NCI-H2029 (cell line): ENCODE measurements at places on chromosomes 2 and 18.

DNA sequence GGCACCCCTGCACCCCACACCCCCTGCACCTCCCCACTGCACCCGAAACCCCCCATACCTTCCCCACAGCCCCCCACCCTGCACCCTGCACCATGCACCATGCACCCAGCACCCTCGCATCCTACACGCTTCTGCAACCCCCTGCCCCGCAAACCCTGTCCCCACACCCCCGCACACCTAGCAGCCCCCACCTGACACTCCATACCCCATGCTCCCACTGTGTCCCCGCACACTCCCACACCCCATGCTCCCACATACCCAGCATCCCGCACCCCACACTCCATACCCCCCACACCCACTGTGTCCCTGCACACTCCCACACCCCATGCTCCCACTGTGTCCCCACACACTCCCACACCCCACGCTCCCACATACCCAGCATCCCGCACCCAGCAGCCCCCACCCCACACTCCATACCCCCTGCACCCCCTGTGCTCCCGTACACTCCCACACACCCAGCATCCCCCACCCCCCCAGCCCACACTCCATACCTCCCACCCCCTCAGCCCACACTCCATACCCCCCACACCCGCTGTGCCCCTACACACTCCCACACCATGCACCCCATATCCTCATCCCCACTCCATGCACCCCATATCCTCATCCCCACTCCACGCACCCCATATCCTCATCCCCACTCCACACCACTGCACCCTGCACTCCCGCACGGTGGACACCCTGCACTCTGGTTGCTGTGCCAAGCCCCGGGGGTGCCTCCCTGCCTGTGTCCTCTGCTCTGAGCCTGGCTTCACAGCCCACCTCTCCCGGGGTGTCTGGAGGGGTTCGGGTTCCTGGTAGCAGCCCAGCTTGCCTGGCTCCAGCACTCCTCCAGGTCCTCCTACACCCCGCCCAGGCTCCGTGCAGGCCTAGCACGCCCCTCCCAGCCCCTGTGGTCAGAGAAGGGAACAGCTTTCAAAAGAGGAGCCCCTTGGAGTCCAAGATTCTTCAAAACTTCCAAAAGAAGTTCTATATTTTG lies 93.9 kb upstream of the CTDP1 start:
- DNase-seq: no peak

GRCh38 chr18:46677611-46678010 lies 20.6 kb upstream of the LOXHD1 start:
- DNase-seq: no peak

DNA sequence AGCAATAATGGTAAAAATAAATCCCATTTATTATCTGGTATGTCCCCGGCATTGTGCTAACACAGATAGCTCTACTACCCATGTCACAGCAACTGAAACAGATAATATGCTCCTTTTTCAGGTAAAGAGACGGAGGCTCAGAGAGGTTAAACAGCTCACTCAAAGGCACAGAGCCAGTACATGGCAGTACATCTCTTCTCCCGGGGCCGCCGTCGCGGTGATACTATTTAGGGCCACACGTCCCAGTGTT lies 693 bp upstream of the PDK1 start:
- DNase-seq: no peak

GRCh38 chr2:177275743-177276055 lies 11.2 kb upstream of the NFE2L2 start:
- no peak for DNase-seq

DNA sequence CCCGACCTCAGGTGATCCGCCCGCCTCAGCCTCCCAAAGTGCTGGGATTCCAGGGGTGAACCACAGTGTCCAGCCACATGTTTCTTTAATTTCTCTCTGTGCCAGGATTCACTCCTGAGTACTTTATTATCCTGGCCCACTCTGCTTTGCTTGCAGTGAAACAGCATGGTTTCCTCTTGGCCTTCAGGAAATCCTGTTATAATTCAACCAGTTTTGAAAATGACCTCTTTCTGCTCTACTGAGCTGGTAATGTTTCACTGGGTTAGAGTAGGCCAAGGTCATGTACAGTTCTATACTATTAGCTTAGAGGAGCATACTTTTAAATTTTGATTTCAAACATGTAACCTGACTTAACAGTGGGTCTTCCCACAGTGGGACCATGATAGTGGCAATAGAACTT lies 90.6 kb upstream of the PELI1 start:
- no peak for DNase-seq

DNA sequence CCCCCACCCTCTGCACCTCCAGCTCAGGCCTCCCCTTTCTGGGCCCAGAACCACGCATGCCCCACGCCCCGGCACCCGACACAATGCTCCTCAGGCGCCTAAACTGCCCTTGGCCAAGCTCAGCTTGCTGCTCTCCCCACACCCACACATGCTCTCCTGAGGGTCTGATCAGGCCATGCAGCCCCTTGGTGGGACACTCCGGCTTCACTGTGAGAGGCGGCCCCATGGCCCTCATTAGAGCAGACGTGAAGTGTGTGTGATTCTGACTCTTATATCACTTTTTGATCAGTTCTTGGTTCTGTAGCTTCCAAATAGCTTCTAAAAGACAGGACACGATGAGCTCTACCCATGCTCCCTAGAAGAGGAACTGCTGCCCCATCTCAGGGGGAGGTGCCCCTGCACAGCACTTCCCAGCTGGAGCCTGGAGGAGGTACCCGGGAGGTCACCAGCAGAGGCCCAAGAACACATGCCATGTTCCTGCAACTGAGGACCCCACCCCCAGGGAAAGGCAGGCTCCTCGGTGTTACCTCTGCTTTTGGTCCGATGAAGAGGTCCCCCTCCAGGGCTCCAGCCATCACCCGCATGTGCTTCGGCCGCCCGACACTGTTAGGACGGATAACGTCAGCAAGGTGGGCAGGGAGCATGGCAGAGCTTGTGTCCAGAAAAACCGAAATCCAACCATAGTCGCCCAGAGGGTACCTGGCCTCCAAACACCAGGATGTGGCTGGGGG lies 3.6 kb downstream of the ACTR1B start:
- no peak for DNase-seq

- no peak for DNase-seq
These were observed 352.5 kb downstream of the ARHGAP15 start for GRCh38 chr2:143481733-143482132.

DNA sequence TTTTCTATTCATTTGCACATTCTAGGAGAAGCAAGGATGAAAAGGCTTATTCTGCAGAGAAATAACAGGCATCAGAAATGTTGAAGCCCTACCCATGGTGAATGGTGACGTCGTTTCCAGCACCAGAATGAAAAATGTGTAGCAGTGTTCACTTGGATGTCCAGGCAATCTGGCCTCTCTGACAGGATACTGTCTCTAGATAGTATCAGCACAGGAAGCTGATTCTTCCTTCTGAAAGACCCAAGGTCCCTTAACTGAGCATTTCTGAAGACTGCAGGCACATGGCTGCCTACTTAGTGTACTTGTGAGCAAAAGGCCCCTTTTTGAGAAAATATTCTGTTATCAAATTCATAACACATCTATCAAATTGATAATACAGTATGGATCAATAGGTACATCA lies 234.1 kb downstream of the XIRP2 start:
- no peak for DNase-seq

DNA sequence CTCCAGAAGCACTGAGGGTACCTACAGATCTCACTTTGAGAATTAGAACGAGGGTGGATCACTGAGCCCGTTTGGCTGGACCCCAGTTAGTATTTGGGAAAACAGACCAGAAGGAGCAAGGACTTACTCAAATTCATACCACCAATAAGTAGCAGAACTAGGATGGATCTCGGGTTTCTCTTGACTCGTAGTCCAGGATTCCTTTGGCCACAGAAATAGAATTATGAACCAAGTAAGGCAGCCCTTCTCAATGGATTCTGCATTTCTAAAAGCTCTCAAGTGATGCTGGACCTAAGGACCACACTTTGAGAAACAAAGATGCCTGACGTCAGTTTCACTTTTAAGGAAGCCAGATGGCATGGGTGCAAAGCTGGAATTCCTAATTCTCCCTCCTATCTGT lies 153.0 kb downstream of the KLHL29 start:
- no peak for DNase-seq

- DNase-seq: no peak
These were observed 275.9 kb upstream of the TCF4 start for GRCh38 chr18:55863876-55864275.

DNA sequence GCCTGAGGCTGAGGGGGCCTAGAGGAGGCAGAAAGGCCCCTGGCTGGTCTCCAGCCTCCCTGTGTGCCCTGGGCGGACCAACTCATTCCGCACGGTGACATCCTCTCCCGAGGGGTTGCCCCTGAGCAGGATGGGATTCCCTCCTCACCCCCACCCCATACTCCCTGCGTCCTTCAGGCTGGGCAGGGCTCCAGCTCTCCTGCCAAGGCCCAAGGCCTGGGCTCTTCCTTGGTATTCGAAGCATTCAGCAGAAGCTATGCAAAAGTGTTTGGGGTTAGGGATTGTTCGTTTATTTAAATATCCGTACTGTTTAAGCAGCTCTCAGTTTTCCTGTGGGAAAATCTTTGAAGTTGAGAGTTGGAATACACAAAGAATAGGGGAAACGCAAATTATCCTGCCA lies 113.1 kb upstream of the RAB12 start:
- DNase-seq: no peak

DNA sequence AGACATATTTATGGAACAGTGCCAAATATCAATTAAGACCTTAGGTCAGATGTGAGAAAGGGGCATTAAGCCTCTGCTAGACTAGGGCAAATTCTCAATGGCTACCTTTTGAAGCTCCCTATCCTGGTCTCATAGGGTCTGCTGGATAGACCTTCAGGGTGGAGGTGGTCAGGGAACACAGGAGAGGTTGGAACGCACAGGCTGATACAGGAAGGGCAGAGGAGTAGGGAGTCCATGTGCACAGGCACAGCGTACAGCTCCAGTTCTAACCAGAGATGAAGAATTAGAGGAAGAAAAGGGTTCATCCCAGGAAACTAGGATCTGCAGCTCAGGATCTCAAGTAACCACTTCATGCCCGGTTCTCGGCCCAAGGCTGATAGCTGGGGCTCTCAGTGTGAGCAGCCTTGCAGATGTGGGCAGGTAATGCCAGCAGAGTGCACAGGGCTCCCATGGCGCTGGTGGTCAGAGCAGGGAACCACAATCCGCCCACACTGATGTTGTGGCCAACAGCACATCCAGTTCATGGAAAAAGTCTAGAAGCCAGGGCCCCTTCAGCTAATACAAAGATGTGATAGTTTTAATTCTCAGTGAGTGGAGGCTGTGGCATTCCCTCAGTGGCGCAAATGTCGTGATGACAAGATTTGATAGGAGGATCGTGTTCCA lies 3.4 kb upstream of the EVA1A start:
- no peak for DNase-seq

DNA sequence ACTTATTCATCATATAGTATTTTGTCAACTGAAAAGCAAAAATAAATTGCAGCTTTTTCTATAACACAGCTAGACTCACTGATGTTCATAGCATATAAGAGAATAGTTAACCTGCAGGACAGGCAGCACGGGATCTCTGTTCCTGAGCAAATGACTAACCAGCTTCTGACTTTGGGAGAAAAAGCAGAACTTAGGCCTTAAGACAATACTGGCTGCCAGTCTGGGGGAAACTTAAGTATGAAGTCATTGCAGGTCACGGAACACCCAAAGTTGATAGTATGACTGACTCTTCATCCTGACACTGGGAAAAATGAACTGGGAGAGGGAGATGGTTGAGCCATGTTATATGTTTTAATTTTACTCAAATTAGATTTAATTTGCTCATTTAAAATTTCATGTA lies 113.0 kb downstream of the DPP4 start:
- no peak for DNase-seq

DNA sequence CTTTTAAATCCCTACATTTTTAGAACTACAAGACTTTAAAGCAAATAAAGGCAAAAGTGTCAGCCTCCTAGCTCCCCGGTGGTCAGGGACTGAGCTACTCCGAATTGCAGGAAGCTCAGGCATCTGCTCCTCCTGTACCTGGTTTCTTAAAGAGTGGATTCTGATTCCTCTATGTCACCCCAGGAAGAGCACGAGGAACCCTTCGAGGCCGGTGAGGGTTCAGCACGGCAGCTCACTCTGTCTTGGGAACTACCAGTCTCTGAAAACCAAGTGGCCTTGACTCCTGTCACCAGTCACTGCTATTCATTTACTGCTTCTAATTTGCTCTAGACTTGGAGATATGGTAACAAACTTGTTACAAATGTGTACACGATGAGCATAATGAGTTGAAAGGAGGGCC lies 2.3 kb downstream of the PER2 start:
- no peak for DNase-seq

DNA sequence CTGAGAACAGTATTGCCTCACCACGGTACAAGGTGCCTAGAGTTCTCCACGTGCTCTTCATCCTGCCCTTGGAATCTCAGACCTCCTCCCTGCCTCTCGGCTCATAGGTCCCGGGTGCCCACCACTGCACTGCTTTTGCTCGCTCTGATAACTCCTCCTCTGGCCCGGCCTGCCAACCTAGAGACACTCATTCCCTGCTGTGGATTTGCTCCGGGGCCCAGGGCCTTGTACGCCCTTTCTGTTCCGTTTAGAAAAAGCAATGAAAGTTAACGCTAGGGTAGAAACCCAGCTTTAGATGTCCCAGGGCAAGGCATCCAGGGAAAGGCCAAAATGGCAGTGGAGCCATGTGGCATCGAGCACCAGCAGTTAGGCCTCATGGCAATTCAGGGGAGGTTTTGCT lies 253.9 kb downstream of the VAPA start:
- no peak for DNase-seq

- no peak for DNase-seq
These were observed 32.1 kb downstream of the TRAK2 start for GRCh38 chr2:201419057-201419635.

DNA sequence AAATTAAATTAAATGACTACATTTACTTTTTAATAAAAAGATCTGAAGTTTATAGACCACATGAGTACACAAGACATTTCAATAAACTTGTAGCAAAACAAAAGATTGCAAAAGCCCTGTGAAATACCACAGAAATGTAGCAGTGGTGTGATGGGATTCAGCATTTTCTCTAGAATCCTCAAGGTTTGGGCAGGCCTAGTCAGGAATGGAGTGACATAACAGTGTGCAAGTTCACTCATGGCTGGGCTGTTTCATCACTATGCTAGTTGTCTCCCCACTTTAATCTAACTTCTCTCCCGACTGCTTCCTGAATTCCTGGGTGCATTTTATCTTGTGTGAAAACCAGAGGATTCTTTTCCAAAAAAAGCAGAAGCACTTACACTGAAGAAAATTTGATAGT lies 1089.9 kb upstream of the DDX18 start:
- DNase-seq: no peak

DNA sequence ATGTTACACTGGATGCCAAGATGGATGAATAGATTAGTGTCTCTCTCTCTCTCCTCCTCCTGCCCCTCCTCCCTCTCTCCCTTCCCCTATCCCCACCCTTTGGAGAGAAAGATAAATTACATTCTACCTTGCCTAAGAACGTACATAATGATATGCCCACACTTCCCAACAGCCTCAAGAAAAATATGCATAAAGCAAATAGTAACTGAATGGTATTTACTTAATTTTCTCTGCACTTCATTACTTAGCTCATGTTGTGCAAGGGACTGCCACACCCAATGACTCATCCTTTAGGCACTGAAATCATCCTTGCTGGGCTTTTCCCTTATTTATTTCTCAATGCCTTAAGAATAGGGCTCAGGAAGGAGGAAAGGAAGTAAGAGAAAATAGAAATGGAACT lies 137.3 kb upstream of the PID1 start:
- DNase-seq: no peak

GRCh38 chr2:206488623-206489022 lies 45.3 kb downstream of the ADAM23 start:
- no peak for DNase-seq
